Right kidney (tissue), 9 donors: ENCODE measurements at places on chromosomes 16 and 17.
A peak's percentile ranks its signal among the peaks of the same experiment; 100 is the strongest.

DNA sequence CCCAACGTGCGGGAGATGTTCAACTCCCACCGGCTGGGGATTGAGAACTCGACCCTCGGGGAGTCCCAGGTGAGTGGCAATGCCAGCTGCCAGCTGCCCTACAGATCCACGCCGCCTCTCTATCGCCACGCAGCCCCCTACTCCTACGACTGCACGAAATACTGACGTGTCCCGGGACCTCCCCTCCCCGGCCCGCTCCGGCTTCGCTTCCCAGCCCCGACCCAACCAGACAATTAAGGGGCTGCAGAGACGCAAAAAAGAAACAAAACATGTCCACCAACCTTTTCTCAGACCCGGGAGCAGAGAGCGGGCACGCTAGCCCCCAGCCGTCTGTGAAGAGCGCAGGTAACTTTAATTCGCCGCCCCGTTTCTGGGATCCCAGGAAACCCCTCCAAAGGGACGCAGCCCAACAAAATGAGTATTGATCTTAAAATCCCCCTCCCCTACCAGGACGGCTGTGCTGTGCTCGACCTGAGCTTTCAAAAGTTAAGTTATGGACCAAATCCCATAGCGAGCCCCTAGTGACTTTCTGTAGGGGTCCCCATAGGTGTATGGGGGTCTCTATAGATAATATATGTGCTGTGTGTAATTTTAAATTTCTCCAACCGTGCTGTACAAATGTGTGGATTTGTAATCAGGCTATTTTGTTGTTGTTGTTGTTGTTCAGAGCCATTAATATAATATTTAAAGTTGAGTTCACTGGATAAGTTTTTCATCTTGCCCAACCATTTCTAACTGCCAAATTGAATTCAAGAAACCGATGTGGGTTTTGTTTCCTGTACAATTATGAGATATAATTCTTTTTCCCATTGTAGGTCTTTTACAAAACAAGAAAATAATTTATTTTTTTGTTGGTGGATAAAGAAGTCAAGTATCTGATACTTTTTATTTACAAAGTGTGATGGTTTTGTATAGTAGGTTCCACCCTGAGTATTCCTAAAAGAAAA is 2.3 kb downstream of the FOXC2 start:
- peak; percentile 51 for DNase-seq

DNA sequence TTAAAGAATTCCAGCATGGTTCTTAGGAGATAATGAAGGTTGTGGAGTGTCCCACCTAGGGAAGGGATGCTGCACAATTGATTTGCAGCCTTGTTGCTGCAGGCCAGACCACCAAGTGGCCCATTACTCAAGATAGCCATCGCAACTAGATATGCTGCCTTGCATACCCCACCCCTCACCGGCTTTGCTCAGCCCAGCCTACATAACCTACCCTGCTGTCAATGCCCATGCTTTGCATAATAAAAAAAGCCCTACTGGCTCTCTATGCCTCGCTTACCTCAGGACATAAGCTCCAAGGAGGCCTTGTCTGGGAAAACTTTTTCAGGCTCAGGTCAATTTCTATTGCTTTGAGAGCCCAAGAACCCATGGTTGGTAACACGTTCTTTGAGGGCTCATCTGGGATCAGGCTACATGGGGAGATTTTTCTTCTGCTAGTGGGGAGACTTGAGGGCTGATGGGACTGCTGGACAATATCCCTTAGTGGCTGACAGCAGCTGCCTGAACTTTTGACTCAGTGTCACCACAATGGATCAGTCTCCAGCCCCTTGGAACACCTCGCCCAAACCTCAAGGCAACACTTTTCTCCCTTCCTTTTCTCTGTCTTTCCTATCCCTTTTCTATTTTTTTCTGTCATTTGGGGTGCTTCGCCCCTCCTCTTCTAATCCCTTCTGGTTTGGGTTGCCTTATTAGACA is 38.3 kb downstream of the SCPEP1 start:
- no peak for DNase-seq

DNA sequence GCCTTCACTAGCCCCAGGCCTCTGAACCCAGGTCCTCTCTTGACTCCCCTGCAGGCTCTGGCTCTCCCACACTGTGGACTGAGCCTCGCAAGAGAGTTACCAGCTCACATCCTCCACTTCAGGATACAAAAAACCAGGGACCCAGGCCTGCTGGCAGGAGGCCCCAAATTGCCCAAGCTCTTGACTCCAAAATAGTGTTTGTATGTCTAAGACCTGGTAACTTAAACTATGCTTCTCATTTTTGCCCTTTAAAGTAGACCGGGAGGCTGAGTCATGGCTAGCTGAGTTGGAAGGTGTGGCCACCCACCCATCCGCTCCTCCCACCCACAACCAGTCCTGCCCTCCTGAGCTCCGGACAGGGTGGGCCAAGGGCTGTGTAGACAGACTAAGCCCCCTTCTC is 250.0 kb downstream of the SOX9 start:
- no peak for DNase-seq

- DNase-seq: no peak
These were observed 40.0 kb upstream of the ENDOV start for GRCh38 chr17:80374732-80375585.

DNA sequence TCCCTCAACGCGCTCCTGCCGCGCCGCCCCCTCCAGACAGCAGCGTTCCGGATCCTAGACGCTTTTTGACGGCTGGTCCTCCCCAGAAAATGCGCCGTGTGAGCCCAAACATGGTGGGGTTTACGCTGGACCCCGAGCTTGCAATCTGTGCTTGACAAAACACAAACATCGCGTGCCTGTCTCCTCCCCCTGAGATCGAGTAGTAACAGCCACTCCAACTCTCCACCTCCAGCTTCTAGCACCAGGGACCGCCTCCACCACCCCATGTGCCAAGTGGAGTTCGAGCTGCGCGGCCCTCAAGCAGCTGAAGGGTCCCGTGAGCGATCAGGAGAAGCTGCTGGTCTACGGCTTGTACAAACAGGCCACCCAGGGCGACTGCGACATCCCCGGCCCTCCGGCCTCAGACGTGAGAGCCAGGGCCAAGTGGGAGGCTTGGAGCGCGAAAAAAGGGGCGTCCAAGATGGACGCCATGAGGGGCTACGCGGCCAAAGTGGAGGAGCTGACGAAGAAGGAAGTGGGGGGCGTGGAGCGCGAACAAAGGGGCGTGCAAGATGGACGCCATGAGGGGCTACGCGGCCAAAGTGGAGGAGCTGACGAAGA is 656 bp upstream of the GEMIN4 start:
- DNase-seq: peak; percentile 76

- DNase-seq: no peak
These were observed 43.4 kb upstream of the ZC3H18 start for GRCh38 chr16:88526906-88527185.

- no peak for DNase-seq
These were observed 8.0 kb upstream of the TSPOAP1 start for GRCh38 chr17:58336456-58337209.

- DNase-seq: no peak
These were observed 30.6 kb downstream of the PIPOX start for GRCh38 chr17:29073520-29073919.

- no peak for DNase-seq
These were observed 21.3 kb downstream of the C16orf74 start for GRCh38 chr16:85729452-85730185.

GRCh38 chr16:3020247-3020603 is at the start of gene TNFRSF12A:
Gene TNFRSF12A (plus strand): TSS chr16:3020368. CDS start chr16:3020398, 30 bp downstream.
- DNase-seq: peak; percentile 85

GRCh38 chr17:59378675-59379074 is 47.2 kb downstream of the YPEL2 start:
- DNase-seq: no peak

GRCh38 chr17:13513039-13513405 is 88.7 kb downstream of the HS3ST3A1 start:
- DNase-seq: peak; percentile 6

DNA sequence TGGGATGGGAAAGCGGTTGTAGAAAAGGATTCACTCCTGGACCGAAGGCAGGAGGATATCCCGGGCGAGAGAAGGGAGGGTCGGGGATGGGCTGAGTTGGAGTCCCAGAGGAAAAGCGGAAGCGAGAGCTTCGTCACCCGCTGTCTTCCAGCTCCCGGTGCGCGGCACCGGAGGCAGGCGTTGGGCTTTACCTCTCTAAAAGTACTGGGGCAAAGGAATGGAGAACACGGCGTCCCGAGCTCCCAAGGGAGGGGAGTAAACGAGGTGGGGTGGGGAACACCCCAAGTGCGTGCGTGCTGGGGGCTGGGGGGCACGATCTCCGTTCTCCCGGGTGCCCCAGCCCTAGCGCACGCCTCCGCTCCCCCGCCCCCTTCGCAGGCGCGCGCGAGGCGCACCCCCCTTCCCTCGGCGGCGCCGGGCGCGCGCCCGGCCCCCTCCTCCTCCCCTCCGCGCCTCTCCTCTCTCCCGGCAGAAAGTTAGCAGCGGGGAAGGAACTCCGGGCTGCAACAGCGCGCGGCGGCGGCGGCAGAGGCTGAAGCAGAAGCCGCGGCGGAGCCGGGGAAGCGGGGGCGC is at the start of gene HS3ST4:
Gene HS3ST4, plus strand, starts transcription at position 441 of the 573 bp plus-strand sequence.
- DNase-seq: peak; percentile 36

- no peak for DNase-seq
These were observed 2.5 kb downstream of the C1QTNF8 start for GRCh38 chr16:1093284-1094123.

- DNase-seq: no peak
These were observed 4.3 kb upstream of the HSF5 start for GRCh38 chr17:58492238-58493121.

DNA sequence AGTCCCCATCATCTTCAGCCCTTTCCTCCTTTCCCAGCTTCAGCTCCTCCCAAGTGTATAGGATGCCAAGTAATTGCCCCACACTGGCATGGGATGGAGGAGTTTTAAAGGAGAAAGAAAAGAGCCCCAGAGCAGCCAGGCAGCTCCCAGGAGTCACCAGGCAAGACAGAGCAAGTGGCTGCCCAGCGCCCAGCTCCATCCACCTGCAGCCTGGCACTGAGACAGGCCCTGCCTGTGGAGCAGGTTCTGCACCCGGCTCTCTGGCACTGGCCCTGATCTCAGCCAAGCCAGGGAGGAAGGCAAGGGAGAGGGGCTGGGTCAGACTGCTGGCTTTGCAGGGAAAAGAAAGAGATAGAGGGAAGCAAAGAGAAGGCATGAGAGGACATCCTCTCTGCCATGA is 21.7 kb downstream of the FOXN1 start:
- DNase-seq: no peak

DNA sequence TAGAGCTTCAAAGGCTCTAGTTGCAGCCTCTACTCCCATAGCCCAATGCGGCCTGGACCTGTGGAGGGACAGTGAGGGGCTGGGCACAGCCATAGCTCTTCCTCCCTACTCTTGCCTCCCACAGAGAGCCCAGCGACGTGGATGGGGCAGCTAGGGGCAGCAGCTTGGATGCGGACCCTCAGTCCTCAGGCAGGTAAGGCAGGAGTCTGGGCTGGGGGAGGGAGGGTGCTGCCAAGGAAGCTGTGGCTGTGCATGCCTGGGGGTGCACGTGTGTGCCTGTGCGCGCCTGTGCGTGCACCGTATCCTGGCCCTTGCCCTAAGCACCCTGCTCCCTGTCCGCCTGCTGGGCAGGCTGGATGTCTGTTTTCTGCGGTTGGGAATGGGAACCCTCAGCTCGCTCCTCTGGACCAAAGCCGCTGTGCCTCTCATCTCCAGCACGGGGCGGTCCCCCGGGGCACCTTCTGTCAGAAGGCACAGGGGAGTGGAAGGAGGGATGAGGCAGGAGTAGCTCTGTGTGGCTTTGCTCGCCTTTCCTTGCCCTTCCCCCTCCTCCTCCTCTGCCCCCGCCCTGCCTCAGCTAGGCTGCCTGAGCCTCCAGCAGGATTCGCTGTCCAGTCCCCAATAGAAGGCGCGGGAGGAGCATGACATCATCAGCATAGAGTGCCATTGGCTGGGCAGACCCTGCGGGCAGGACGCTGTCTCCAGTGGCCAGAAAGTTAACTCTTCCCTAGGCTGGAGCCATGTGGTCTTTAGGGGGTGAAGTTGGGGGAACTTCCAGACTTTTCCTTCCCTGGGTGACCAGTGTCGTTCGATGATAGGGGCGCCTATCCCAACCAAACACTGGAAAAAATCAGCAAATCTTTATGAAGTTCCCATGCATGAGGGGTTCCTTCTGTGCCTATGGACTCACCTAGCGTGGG is 797 bp downstream of the PRCD start:
- DNase-seq: peak; percentile 87

DNA sequence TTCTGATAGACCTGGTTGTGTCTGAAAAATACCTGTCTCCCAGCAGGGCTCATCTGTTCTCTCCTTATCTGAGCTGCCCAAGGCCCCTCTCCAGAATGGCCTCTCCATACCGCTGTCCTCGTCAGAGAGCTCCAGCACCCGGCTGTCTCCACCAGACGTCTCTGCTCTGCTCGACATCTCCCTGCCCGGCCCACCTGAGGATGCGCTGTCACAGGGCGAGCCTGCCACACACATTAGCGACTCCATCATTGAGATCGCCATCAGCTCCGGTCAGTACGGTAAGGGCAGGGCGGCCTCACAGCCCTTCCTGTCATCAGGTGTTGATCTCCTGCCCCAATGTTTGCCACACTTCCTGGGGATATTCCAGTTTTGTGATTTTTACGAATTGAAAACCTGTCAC is 10.2 kb upstream of the JPT2 start:
- DNase-seq: no peak

DNA sequence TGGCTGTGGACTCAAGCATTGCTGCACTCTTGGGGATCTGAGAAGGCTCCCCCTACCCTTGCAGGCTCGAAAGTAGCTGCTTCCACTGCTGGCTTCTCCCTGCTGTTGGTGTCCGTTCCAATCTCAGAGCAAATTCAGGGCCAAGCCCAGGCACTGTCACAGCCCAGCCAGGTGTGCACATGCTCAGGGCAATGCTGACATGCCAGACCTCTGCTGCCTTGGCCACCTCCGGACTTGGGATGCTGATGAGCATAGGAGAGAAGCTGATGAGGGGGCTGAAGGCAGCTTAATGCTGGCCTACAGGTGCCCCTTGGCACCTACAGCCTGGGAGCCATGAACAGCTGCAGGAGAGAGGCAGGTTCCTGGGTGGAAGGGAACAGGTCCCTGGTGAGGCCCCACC is 273.7 kb upstream of the KCNJ16 start:
- no peak for DNase-seq

GRCh38 chr16:87960852-87961251 is 9.6 kb downstream of the BANP start:
- no peak for DNase-seq

GRCh38 chr17:68427575-68427974 is 29.7 kb downstream of the WIPI1 start:
- DNase-seq: no peak

DNA sequence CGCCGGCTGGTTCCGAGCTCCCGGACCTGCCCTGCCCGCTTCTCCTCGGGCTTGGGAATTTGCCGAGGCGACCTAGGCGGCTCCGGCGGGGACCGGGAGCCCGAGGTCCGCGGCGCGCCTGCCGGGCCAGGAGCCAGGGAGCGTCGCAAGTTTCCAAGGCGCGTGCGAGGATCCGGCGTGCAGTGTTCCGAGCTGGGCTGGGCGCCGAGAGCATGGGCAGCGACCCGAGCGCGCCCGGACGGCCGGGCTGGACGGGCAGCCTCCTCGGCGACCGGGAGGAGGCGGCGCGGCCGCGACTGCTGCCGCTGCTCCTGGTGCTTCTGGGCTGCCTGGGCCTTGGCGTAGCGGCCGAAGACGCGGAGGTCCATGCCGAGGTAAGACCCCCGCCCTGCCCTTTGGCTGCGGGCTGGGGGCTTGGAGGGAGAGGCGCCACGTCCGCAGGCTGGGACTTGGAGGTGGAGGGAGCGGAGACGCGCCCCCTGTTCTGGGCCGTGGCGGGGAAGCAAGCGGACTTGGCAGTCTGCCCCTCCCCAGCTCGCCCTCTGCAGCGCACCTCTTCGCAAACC is 668 bp downstream of the MMP15 start:
- peak; percentile 92 for DNase-seq
